Renal cortical epithelial cell (primary cell): ENCODE measurements at places on chromosomes 4 and X. TPM values are rescaled to one million over a fixed set of nuclear protein-coding genes. Genes with fewer than 3 reads are reported as not detected.
A peak's percentile ranks its signal among the peaks of the same experiment; 100 is the strongest.

DNA sequence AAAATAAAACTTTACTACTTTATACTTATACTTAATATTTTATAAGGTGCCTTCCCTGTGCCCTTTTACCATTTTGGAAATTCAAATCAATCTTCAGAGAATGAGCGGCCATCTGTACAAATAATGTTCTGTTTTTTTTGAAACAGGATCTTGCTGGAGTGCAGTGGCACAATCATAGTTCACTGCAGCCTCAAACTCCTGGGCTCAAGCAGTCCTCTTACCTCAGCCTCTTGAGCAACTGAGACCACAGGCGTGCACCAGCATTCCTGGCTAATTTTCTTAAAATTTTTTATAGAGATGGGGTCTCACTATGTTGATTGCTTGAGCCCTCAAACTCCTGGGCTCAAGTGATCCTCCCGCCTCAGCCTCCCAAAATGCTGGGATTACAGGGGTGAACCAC lies 53.5 kb downstream of the FAM114A1 start:
- no peak for DNase-seq

DNA sequence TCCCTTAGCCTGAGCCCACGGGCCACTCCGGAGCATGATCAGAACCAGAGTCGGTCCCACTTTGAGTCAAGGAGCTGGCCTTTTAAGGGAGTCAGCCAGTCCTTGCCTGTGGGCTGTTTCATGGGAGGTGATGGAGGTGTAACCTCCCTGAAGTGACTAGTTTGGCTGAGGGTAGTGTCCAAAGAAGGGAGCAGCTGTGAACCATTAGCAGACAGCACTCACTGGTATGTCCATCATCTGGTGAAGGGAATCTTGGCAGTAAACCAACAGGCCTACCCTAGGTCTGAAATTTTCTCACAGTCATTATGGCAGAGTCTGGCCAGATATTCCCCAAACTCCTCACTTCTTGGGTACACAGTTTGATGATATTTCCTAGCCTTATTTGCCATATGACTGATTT lies 12.3 kb upstream of the REPS2 start:
- no peak for DNase-seq

PDGFRA gene
- 0.20 and 0.35 TPM in 2 replicates for total RNA-seq

GRCh38 chr4:4362991-4363697 lies 23.8 kb upstream of the NSG1 start:
- DNase-seq, result no peak

DNA sequence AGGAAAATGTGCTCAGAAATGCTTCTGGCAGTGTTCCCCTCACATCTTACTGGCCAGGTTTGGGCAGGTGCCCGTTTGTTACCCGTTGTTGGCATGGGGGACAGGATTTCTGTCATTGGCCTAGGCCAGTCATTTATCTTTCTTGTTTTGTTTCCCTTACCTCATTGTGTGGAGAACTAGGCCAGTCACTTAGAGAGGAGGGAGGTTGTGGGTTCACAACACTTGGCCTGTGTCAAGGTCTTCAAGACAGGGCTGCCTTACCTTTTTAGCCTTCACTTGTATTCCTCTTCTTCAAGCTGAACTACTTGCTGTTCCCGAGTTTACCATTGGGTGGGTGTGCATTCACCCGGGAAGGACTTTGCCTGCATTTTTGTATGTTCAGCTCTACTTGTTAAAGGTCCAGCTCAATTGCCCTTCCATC lies 17.7 kb downstream of the SNX25 start:
- peak; percentile 68 for DNase-seq

BRS3 gene
- 0.05 TPM in 1 of 2 replicates, not detected in the other for total RNA-seq

VEGFD gene
- 0.05 TPM in 1 of 2 replicates, not detected in the other for total RNA-seq

DNA sequence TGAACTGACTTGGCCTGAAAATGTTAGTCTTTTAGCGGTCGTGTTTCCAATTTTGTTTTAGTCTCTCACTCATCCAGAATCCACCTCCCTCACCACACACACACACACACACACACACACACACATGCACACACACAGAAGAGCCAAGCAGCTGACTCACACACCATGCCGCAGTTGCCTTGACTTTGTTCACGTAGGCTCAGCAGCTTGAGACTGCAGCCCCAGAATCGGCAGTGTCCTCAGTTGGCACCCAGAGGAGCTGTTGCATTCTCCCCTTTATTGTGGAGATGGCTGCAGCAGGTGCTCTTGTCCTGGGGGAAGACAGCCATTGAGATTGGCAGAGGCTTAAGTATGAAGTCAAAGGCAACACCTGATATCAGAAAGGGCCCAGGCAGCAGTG lies 20.9 kb upstream of the XPNPEP2 start:
- no peak for DNase-seq

GRCh38 chr4:141599853-141600252 lies 36.5 kb upstream of the IL15 start:
- no peak for DNase-seq

GRCh38 chrX:153610836-153611213 lies 11.9 kb upstream of the CCNQ start:
- DNase-seq, result no peak

GUCY1B1 gene
- 8.2 and 54.1 TPM in 2 replicates for total RNA-seq

- no peak for DNase-seq
Observed at GRCh38 chr4:122212880-122213279, 60.7 kb downstream of the BLTP1 start.

DNA sequence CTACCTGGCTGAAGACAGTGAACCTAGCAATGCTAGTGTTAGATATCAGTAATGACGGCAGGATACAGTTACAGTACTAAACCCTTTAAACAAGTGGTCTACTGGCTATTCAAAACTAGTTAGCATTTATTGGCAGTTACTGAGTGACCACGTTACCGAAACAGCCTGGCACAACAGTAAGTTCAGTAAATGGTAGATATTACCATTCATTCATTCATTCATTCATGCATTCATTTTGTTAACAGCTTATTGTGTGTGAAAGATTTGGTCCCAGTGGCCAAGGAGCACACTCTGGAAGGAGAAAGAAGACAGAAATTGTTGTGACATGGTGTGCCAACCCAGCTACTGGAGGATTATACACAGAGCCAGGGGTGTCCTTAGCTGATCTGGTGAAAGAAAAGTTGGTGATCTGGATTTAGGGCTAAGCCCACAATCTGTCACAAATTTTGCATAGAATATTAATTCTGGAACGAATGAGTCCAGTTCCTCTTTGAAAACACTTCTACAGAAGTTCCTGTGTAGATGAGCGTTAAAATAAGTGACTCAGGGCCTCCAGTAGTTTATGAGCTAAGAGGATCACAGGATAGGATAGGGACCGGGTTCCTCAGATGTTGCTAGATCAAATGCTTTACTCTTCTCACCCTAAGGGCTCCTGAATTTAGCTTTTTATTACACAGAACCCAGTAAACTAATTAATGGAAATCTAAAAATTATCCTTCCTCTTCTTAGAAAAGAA lies 179.1 kb downstream of the CBR4 start:
- DNase-seq, result no peak

DNA sequence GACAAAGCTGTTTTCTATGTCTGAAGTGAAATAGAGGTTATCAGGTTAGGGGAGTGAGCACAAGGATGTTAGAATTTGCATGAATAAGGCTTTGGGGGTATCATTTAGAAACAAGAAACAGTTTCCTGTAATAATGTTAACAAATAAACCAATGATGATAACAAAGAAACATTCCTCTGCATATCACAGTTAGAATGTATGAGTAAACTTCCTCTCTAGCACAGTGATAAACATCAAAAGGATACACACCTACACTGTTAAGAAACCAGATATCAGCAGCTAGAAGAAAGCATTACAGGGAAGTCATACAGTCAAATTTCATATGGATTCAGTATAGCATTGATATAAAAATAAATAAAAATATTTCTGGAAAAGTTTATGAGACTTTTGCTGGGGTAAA lies 340.0 kb upstream of the MAGEB16 start:
- DNase-seq, result peak; percentile 34

SSX4B gene
- not detected in 2 replicates for total RNA-seq

DDX53 gene
- not detected in 2 replicates for total RNA-seq

PDCL2 gene
- total RNA-seq, result not detected in 2 replicates

DNA sequence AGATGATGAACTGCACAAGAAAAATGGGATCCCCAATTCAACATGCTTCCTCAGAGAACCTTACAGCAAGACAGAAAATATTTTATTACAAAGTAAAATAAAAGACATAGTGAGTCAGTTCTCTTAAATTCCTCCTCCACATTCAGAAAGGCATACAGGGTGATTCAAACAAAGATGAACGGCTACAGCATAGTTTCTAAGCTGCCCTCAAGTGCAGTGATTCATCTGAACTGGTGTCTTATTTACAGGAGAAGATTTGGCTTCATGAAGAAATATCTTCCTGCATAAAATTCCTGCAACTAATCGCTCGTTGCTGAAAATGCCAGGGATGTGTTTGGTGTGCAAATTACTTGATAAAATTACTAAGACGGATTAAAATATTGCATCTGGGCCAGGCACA lies 103.6 kb downstream of the PRKX start:
- DNase-seq, result peak; percentile 15

DNA sequence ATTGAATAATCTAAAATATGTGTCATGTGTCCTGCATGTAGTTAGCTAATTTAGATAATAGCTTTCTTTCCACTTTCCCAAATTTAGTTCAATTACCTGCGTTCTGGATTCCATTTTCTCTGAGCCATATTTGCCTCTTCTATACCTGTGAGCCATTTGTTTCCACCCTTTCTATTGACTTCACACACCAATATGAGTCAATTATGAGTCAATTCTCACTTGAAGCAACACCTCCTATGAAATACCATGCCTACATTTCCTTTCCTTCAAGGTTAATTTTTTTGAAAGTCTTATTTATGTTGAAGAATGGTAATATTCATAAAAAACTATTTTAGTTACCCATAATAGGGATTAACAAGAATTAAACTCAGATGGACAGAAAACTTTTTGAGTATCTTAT lies 25.8 kb downstream of the NPY2R start:
- DNase-seq, result peak; percentile 0

DNA sequence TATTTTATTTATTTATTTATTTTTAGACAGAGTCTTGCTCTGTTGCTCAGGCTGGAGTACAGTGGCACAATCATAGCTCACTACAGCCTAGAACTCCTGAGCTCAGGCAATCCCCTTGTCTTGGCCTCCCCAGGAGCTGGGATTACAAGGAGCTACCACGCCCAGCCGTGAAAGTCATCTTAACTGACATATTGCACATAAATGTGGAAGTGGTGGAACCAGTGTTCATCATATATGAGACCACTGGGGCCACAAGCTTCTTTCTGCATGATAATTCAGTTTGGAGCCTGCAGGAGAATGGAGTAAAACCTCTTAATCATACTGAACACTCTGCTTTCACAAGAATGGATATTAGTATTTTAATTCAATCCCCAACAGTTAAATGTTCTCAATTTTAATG lies 12.5 kb upstream of the CTSO start:
- no peak for DNase-seq

DNA sequence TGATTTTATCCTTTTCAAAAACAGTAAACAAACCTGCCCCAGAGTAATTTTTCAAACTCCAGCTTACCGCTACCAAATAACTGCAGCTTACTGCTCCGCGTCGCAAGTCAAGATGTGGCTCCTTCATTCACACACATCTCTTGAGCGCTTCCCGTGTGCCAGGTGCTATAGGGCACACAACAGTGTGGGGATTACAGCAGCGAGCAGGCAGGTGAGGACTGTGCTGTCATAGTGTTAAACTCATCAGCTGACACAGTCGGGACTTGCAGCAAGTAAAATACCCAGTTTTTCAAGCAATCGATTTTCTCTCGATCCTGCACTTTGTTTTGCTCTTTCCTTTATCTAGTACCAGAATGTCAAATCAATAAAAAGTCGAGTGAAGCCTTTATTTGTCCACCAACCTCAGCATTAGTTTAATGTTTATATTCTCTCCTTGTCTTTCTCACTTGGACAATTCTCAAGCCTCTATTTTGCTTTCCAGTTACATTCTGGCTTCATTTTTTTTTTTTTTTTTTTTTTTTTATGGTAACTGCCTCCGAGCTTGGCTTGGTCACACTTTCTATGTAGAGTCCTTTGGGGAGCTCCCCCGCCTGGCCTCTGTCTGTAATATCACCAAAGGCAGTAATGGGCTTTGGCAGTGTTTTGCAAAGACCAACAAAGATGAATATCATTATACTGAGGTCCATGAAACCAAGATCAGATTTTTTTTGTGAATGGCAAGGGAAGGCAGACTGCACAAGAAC lies 8.3 kb upstream of the ASB5 start:
- peak; percentile 55 for DNase-seq

SSX2B gene
- total RNA-seq, result not detected in 2 replicates

GRCh38 chrX:130909469-130910136 lies 6.6 kb upstream of the ENOX2 start:
- no peak for DNase-seq

GRCh38 chr4:3037957-3038461 lies 36.3 kb downstream of the HTT-AS start:
- DNase-seq, result no peak

MAGEB1 gene
- not detected in 2 replicates for total RNA-seq

GRCh38 chr4:30808276-30808675 lies 88.1 kb downstream of the PCDH7 start:
- DNase-seq, result no peak

KIAA1210 gene
- total RNA-seq, result not detected in 2 replicates

DNA sequence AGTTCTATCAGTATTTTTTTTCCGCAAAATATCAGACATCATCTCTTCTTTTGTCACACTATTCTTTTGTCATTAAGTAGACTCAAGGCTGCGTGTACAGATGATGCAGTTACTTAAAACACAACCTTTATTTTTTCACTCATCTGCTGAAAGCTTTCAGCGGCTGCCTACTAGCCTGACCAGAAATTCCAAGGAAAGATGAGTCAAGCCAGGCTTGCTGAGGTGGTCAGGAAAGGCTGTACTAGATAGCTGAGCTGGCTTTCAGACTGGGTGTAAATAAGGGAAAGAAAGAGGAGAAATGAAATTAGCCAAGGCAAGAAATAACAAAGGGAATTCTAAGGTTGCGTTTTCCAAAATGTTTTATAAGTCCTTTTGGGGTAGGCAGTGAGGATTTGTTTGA lies 17.9 kb downstream of the STK26 start:
- peak; percentile 50 for DNase-seq

GRCh38 chr4:7394681-7395451 lies 39.9 kb downstream of the PSAPL1 start:
- no peak for DNase-seq

GRCh38 chr4:148017801-148018200 lies 285.9 kb downstream of the ARHGAP10 start:
- DNase-seq, result peak; percentile 51

SPANXN1 gene
- not detected in 2 replicates for total RNA-seq

GRCh38 chr4:185524888-185525863 lies 10.1 kb downstream of the PDLIM3 start:
- DNase-seq, result no peak

DNA sequence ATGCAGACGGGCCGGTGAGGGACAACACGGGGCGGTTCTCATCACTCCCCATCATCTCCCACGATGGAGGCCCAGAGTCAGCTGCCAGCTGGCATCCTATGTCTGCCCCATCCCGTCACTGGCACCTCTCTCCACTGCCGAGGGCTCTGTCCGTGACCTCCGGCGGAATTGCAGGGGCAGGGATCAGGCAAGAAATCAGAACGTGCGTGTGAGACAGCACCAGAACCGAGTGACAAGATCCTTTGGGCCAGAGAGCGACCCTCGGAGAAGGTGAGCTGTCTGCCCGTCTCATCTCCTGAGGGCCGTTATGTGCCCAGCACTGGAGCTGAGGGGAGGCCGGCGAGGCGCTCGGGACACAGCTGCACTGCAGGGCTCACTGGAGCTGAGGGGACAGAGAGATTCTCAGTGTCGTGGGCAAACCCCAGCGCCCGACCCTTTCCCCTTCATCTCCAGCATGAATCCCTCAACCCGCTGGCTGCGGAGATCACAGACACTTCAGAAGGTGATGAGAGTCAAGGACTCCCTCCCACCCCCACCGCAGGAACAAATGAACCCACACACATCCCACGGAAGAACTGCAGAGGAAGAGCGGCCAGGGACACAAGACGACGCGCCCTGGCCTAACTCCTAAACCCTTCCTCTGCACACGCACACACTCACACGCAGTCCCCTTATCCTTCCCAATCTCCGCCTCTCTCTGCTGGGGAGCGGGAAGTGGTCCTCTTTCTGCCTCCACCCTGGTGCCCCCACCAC lies 128.7 kb downstream of the AFAP1 start:
- no peak for DNase-seq
